Naive B cell (primary cell): ENCODE measurements at places on chromosomes 1 and 21. TPM values are rescaled to one million over a fixed set of nuclear protein-coding genes. Genes with fewer than 3 reads are reported as not detected.

DNA sequence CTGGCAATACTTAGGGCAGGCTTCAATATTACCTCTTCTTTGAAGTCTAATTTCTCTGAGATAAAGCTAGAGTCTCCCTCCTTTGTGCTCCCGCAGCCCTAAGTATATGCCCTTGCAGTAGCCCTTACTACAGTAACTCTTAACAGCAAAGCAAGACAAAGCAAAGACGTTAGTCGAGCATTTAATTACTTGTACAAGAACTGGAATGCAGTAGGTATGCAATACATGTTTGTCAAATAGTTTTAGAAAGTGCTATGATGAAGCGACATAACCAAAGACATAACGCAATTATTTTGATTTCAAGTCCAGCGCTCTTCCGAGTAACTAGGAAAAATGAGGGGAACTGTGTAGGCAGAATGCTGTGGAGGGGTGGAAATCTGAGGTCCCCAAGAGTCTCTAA is 1.6 kb downstream of the P3H1 start:
- DNase-seq: no peak

DNA sequence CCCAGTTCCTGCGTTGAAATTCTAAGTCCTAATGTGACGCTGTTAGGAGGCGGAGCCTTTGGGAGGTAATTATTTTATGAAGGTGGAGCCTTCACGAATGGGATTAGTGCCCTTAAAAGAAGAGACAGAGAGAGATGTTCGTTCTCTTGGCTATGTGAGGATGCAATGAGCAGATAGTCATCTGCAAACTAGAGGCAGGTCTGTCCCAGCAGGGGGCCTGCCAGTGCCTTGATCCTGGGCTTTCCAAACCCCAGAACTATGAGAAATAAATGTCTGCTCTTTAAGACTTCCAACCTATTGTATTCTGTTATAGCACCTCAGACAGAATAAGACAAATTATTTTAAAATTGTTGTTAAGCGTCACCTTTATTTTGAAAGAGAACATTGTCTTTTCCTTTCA is 123.1 kb upstream of the KCNJ6 start:
- DNase-seq: no peak

GRCh38 chr1:184215274-184215925 is 163.9 kb downstream of the TSEN15 start:
- no peak for DNase-seq

GRCh38 chr1:21909787-21910503 is 27.2 kb downstream of the HSPG2 start:
- DNase-seq: peak; percentile 7

GRCh38 chr1:35122311-35122710 is 43.1 kb downstream of the ZMYM1 start:
- no peak for DNase-seq

DNA sequence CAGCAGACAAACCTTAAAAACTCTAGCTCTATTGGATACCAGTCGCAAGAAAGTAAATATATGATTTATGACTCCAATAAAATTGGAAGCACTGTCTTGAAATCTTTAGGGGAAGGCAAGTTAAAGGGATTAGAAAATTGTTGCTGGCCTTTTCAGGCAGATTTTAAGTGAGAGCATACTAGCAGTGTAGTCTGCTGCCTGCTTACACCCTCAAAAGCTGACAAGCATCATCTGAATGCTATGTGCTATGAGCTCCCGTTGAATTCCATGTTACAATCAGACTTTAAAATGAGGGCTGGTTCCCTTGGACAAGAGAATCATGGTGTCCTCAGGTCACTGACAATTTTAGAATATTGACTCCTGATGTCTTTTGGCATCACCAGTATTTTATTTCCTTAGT is 271.1 kb upstream of the C1orf105 start:
- DNase-seq: no peak

DNA sequence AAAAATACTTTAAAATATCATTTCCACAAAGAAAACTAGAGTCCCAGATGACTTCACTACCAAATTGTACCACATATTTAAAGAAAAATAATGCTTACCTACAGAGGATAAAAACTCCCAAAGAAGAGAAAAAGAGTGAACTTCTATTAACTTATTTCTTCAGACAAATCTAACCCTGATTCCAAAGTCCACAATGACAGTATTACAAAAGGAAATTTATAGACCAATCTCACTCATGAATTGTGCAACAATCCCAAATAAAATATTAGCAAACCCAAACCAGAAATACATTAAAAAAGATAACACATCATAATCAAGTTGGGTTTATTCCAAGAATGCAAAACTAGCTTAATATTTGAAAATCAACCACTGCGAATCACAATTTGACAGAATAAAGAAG is 161.4 kb upstream of the GALNT2 start:
- no peak for DNase-seq

- DNase-seq: no peak
Observed at GRCh38 chr21:44490816-44491215, 35.5 kb downstream of the LRRC3 start.

The TEDDM1 gene
- polyA plus RNA-seq: not detected

The SERTAD4 gene
- polyA plus RNA-seq: not detected
